Activated naive CD8-positive, alpha-beta T cell treated with anti-CD3 and anti-CD28 coated beads for 36 hours (primary cell): ENCODE measurements at places on chromosomes 1 and 21.

GRCh38 chr1:12296016-12296415 lies 66.2 kb downstream of the VPS13D start:
- H3K27me3 ChIP-seq, result no peaks in the 10 kb centered on the region
- no peak for DNase-seq
- H3K4me1 ChIP-seq, result peaks cover 43% of the 10 kb centered on the region
- H3K4me3 ChIP-seq, result no peak overlapping the region
- H3K27ac ChIP-seq, result peak overlapping the region; percentile 8

GRCh38 chr21:27787046-27787445 lies 820.2 kb upstream of the ADAMTS5 start:
- no peaks in the 10 kb centered on the region for H3K36me3 ChIP-seq
- no peaks in the 10 kb centered on the region for H3K4me1 ChIP-seq
- H3K27me3 ChIP-seq, result no peaks in the 10 kb centered on the region

GRCh38 chr1:204280099-204280961 lies 66.5 kb upstream of the GOLT1A start:
- no peaks in the 10 kb centered on the region for H3K27me3 ChIP-seq
- no peak for DNase-seq
- H3K4me1 ChIP-seq, result no peaks in the 10 kb centered on the region
- H3K4me3 ChIP-seq, result no peak overlapping the region
- H3K36me3 ChIP-seq, result no peaks in the 10 kb centered on the region
- no peak overlapping the region for H3K27ac ChIP-seq

DNA sequence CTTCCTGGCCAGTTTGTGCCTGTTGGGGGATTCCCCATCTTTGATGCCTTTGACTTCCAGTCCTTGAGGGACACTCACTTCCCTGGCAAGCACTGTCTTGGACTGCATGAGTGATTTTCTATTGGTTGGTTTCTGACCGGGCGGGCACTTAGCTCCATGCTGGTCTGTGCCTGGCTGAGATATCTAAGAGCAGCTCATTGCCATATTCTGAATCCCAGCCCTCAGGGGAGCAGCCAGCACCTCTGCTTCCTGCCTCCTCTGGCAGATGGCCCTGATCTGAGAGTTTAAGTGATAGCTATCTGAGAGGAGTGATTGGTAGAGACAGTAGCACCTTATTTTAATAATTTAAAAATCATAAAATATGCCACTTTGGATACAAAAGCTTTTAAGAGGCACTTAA lies 52.5 kb downstream of the DISC1 start:
- no peak overlapping the region for H3K4me3 ChIP-seq
- H3K36me3 ChIP-seq, result peaks cover 1% of the 10 kb centered on the region
- peaks cover 15% of the 10 kb centered on the region for H3K4me1 ChIP-seq
- no peak for DNase-seq

- H3K4me3 ChIP-seq, result no peak overlapping the region
- no peak overlapping the region for H3K27ac ChIP-seq
- no peaks in the 10 kb centered on the region for H3K27me3 ChIP-seq
- H3K36me3 ChIP-seq, result peaks cover 8% of the 10 kb centered on the region
- H3K4me1 ChIP-seq, result peaks cover 61% of the 10 kb centered on the region
Measured at GRCh38 chr1:32115496-32115895, 7.6 kb downstream of the KPNA6 start.

GRCh38 chr1:3333903-3334302 lies 120.6 kb upstream of the ARHGEF16 start:
- H3K4me3 ChIP-seq, result no peak overlapping the region
- H3K4me1 ChIP-seq, result no peaks in the 10 kb centered on the region
- H3K27me3 ChIP-seq, result peaks cover 6% of the 10 kb centered on the region
- H3K36me3 ChIP-seq, result no peaks in the 10 kb centered on the region
- H3K27ac ChIP-seq, result no peak overlapping the region
